ENCODE measurements at places on chromosomes 4 and X.

GRCh38 chrX:108160309-108160708 is 68.7 kb downstream of the ATG4A start:
- DNase-seq, result no peak

DNA sequence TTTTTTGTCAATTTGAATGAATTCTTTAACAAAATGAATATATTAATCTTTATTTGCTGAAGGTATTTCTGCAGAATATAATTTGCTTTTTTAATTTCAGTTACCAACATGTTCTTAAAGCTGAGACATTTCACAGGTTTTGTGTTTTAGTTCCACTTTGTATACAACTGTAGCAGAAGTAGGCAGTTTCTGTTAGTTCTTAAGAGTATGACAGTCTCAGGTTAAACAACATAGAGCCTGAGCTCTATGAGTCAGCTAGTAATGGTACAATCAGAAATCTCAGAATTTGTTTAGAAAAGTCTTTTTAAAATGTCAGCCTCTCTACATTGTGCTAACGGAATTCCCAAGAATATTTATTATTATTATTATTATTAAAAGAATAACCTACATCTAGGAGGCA is 50.4 kb downstream of the GSTCD start:
- no peak for DNase-seq

DNA sequence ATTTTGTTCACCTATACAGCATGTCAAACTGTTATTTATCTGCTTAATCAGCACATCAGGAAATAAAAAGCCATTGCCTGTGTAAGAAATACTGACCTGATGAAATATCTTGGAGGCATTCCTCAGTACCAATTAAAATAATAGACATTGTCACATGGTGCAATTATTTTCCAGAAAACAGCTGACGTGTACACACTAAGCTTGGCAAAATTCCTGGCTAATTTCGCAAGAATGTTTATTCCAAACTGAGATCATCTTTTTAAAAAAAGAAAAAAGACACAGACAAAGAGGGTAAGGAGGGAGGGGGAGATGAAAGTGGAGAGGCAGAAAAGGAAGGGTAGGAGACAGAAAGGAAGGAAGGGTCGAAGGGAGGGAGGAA is 61.9 kb upstream of the NFKB1 start:
- DNase-seq, result no peak

GRCh38 chr4:146224326-146224966 is 10.1 kb downstream of the REELD1 start:
- DNase-seq, result no peak

DNA sequence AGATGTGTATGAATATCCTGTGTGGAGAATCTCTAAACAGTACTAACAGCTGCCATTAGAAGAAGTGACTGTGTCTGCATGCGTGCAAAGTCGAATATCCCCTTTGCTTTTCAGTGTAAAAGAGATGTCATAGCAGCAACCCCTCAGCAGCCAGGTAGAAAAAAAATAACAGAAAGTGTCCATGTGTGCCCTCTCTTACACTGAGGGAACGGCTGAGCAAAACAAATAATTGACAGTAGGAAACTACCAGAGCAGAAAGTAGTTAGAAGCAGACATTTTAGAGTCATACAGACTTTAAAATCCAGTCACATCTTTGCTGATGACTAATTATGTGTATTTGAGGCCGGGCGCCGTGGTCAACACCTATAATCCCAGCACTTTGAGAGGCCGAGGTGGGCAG is 370.8 kb downstream of the GPM6A start:
- no peak for DNase-seq

GRCh38 chr4:69823481-69824186 is 36.3 kb downstream of the SULT1E1 start:
- DNase-seq, result no peak

DNA sequence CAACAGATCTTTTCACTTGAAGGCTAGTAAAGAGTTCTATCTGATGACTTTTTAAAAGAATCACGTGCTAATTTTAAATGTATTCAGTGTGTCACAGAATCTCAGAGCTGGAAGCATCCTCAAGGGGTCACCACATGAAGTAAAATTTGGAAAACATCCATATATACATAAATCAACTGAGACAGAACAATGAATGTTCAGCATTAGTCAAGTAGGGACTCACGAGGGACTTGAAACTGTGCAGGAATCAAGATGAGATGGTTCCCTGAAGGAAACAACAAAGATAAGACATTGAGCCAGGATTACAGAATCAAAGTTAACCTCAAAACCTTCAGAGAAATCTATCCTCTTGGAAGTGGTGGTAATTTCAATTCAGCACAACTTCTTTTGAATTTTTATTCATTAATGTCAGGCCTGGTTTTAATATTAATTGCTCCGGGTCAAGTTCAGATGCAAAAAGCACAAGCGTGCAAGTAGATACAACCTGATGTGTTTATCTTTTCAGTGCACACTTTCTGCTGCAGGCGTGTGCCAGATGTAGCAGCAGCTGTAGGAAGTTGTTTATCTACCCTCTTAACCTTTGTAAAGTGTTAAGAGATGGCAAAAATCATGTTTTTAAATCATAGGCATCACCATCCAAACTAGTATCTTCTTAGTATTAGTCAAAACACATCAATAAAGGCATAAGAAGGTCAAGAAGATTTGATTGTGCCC is 87.7 kb upstream of the SRD5A3 start:
- no peak for DNase-seq

DNA sequence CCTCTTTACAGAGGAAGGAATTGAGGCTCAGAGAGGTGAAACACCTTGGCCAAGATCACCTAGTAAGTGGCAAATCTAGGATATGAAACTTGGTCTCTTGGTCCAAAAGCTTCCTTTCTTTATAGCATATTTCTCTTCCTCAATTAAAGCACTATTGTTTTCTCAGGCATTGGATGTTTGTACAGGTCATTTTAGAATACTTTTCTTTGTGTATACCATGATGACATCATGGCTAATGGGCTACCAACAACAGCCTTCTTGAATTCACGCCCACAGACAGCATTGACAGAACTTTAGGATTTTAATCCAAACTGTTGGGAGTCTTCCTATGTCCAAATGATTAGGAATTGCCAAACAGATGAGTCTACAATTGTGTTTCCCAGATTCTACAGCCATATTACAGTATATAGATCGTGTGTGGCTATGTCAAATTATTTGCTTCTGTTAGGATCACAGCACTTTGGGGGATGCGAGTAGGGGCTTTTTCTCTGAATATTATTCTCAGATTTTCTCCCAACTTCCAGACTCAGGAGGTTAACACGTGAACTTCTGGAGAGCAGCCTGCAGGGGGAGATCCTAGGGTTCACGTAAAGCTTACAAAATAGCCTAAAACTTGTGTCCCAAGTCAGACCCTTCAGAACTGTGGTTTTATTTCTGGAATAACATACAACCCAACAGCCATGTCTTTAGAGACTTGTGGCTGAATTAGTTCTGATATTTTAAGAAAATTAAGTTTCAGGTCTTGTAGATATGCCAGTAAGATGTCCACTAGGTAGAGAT is 191.8 kb downstream of the SHROOM3 start:
- no peak for DNase-seq

- no peak for DNase-seq
These were observed 78.1 kb upstream of the CLDN34 start for GRCh38 chrX:9888953-9889470.
